Sigmoid colon (tissue), 7 donors: ENCODE measurements at places on chromosomes 7 and 10. TPM values are rescaled to one million over a fixed set of nuclear protein-coding genes. Genes with fewer than 3 reads are reported as not detected.

KCNIP2 gene
- 2.0 TPM for total RNA-seq

ZNF117 gene
- 10.2 TPM for total RNA-seq

- H3K4me1 ChIP-seq, result no peaks in the 10 kb centered on the region
- no peaks in the 10 kb centered on the region for H3K27me3 ChIP-seq
- no peaks in the 10 kb centered on the region for H3K36me3 ChIP-seq
- no peak overlapping the region for H3K27ac ChIP-seq
- no peak overlapping the region for H3K4me3 ChIP-seq
Measured at GRCh38 chr10:114499630-114500190, 95.4 kb upstream of the AFAP1L2 start.

CPN1 gene
- total RNA-seq, result not detected

CNPY1 gene
- not detected for total RNA-seq

MKX gene
- total RNA-seq, result 13.9 TPM

- H3K4me1 ChIP-seq, result peaks cover 11% of the 10 kb centered on the region
- H3K27ac ChIP-seq, result peak overlapping the region; percentile 73
- no peak overlapping the region for H3K4me3 ChIP-seq
Measured at GRCh38 chr7:37108615-37109014, 340.0 kb downstream of the ELMO1 start.

DNA sequence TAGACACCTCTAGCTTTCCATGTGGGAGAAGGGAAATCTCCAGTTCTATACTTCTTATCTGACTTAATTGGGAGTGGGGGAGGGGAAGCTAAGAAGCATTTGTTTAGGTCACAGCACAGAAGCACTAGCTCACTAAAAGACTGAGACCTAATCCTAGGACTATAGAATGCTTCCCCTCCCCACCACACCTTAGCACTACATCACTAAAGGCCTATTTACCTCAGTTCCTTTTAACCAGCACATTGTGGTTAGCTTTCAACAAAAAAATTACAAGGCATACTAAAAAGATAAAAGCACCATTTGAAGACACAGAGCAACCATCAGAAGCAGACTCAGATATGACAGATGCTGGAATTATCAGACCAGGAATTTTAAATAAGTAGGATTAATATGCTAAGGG lies 53.8 kb upstream of the ADRA2A start:
- no peaks in the 10 kb centered on the region for H3K4me1 ChIP-seq
- H3K4me3 ChIP-seq, result no peak overlapping the region
- DNase-seq, result no peak
- no peaks in the 10 kb centered on the region for H3K36me3 ChIP-seq

DNA sequence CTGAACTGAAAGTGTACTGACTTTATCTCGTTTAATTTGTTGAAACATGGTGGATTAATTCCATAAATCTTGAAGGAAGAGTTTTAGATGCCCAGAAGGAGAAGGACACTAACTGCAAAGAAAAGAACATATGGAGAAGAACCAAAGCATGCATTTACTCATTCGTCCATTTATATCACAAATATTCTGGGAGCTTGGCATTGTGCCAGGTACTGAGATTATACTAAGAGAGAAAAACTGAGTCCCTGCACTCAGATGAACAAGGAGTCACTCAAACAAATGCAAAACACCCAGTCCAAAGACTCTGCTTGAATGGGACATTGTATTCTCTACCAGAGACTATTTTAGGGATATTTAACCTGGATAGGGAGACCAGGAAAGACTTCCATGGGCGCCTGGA lies 588.0 kb upstream of the MGMT start:
- H3K27me3 ChIP-seq, result no peaks in the 10 kb centered on the region
- H3K4me3 ChIP-seq, result no peak overlapping the region
- H3K27ac ChIP-seq, result no peak overlapping the region
- no peaks in the 10 kb centered on the region for H3K36me3 ChIP-seq
- no peak for DNase-seq
